ENCODE measurements at places on chromosomes 2 and 18. TPM values are rescaled to one million over a fixed set of nuclear protein-coding genes. Genes with fewer than 3 reads are reported as not detected.

The LTBP1 gene
- total RNA-seq, result 376 TPM

The TFCP2L1 gene
- total RNA-seq, result not detected

The CD8A gene
- not detected for total RNA-seq

The INHBB gene
- not detected for total RNA-seq

The EMX1 gene
- not detected for total RNA-seq

The CDC42EP3 gene
- total RNA-seq, result 30.7 TPM

The KCNS3 gene
- 0.18 TPM for total RNA-seq

The LHCGR gene
- total RNA-seq, result not detected

The CTIF gene
- total RNA-seq, result 17.7 TPM

The LIPG gene
- total RNA-seq, result 2.9 TPM

The MPP4 gene
- 3.4 TPM for total RNA-seq
